ENCODE measurements at places on chromosomes 16 and 17.
A peak's percentile ranks its signal among the peaks of the same experiment; 100 is the strongest.

DNA sequence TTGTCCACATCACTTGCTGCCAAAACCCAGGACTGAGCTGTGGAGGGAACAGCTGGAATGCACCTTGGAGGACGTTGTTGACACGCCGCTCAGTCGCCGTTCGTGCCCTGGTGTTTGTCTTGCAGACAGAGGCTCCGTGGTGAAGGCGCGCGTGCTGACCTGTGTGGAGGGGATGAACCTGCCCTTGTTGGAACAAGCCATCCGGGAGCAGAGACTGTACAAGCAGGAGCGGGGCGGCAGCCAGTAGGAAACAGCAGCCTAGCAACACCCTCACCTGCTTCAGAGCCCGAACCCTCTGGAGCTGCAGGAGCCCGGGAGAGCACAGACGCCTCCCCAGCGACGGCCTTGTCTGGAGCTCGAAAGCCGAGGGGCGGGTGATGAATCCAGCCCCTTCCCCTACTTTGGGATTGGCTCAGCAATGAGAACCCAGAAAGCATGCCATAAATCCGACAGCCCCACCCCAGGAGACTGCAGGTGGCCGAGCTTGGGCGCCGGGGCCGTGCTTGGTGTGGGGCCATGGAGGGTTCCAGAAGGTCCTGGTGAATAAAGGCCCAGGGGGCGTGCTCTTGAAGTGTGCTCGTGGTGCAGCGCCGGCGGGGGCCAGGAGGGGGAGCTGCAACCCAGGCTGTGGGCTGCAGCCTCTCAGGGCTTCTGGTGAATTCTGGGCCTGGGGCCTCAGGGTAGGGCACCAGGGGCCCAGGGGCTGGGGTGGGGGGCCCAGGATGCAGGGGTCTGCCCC is 470 bp upstream of the CDK3 start:
- no peak for DNase-seq

GRCh38 chr16:80060470-80060869 is 459.9 kb upstream of the MAF start:
- no peak for DNase-seq

DNA sequence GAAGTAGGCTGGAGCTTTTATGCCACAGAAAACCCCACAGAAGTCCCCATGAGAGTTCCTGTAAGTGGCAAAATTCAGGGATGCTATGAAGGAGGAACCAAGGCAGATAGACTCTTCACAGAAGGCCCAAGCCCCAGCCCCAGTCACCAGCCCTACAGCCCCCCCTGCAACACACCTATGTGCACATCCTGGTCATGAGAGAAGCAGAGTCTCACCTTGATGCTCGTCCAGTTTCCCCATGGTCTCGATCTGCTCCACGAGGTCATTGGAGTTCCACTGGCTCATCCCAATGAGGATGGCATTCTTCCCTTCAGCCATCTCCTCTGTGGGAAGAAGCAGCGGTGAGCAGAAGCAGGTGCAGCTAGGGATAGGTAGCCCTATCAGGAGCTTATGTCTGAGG is 31.2 kb downstream of the PITPNM3 start:
- DNase-seq = no peak

DNA sequence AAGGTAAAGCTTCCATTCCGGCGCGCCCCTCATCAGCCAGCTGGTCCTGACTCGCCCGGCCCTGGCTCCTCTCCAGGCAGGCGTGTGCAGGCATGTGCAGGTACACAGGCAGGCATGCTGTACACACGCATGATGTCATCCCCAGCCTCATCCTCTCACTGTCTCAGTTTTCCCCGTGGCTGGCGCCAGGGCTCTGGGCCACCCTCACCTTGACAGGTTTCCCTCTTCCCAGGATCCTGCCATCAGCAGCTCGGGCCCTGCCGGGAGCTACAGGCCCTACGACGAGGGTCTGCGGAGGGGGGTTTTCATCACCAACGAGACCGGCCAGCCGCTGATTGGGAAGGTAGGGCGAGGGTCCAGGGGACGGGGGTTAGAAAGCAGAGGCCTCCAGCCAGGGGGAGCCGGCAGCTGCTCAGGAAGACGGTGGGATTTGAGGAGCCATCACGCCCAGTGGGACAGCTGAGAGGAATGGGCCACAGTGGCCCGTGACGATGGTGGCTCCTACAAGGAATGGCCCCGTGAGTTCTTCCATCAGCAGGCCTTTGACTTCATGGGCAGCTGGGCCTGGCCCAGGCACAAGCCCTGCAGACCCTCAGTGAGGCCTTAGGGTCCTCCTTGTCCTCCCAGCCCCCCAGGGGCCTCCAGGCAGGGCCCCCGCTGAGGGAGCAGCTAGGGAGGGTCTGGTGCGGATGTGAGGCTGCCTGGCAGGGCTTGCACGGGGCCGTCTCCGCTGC is 8.5 kb downstream of the GAA start:
- peak; percentile 92 for DNase-seq
